ENCODE measurements at places on chromosomes 3 and 15.

DNA sequence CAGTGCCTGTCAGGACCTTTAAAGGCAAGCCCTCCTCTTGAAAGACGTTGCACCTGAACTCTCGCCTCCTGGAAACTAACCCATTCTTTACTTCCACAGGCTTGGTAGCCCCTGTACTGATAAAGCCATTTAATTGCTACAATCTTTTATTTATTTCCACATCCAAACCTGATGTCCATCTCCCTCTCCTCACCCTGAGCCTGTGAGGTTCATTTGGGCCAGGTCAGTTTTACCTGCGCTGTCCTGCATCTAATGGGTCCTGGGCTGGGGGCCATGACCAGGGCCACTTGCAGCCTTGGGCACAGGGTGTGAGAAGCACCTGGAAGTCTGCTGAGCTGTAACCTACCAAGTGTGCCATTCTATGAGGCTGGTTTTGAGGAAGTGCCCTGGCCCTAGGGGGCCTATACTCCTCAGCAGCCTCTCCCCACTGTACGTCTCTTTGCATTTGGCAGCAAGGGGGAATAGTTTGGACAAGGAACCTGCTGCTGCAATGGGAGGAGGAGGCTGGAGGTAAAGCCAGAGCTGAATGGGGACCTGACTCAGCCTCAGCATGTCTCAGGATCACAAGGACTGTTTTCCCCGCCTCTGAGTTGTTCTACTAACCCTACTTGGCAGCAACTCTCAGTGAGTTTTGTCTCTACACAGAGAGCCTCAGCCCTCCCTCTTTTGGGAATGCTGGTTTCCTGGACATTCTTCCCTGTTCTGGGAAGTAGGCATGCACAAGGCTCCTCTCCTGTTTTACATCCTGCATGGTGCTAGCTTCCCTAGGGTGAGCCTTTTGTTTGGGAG, 53.8 kb downstream of the WDR76 start:
- DNase-seq = no peak

- DNase-seq = no peak
Measured at GRCh38 chr3:15703346-15703745, 94.4 kb downstream of the ANKRD28 start.

- DNase-seq = no peak
Measured at GRCh38 chr3:72465853-72466252, 382.4 kb downstream of the SHQ1 start.

- DNase-seq = no peak
Measured at GRCh38 chr3:87088430-87088992, 97.6 kb upstream of the VGLL3 start.

DNA sequence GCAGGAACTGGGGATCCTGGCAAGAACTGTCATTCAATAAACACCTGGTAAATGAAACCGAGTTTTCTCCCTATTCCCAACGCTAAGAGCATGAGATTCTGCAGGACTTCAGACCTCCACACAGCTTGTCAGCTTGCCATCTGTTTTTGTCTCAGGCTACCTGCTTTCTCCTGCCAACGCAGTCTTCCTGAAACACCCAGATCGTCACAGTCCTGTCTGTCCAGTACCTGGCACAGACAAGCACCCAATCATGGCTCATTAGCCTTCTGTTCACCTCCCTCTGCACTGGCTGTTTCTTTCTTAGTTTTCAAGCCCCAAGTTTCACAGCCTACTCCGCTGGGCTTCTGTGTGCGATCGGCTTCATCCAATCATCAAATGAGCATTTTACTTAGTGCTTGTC, 5.0 kb downstream of the SLC12A8 start:
- DNase-seq = no peak

DNA sequence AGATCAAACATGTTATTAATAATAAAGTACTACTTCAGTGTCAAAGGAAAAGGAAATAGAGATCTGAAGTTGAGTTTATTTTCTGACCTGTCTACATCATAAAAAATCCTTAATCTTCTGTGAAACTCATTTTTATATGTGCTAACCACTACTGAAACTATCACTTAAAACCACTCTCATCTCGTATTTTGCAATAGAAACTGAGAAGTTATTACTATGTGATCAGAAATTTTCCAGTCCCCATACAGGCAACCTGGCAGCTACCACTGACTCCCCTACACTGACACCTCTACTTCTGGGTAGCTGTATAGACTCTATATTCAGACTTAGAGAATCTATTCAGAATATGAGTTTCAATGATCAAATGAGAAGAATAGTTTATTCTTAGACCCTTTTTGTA, 8.3 kb downstream of the HDGFL3 start:
- DNase-seq = peak; percentile 34

- no peak for DNase-seq
Measured at GRCh38 chr3:37668431-37668817, 193.3 kb upstream of the CTDSPL start.

GRCh38 chr3:175310046-175310445, 450.9 kb downstream of the NAALADL2 start:
- no peak for DNase-seq

GRCh38 chr3:195034101-195034500, 236.9 kb downstream of the XXYLT1 start:
- no peak for DNase-seq

- DNase-seq = peak; percentile 63
Measured at GRCh38 chr3:197083486-197083885, 53.9 kb upstream of the MELTF start.

GRCh38 chr3:52859686-52860423, 25.0 kb upstream of the MUSTN1 start:
- no peak for DNase-seq

GRCh38 chr3:42214064-42214463, 51.9 kb downstream of the CCK start:
- DNase-seq = peak; percentile 15

DNA sequence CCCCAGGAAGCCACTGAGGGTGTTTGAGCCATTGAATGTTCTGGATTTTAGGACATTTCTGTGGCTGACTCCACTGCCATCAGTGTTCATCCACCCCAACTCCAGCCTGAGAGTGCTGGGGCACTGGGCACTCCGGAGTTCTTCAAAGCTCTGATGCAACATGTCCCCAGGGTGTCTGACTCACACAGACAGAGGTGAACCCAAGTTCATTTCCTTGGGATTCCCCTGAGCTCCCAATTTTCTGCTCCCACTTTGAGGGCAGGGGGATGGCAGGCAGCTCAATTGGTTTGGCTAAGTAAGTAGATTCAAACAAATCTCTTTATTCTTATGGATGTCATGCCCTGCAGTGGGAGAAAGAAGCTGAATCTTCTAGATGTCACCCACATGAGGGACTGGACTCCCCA, 2.2 kb downstream of the STRA6 start:
- peak; percentile 7 for DNase-seq

- DNase-seq = no peak
Measured at GRCh38 chr15:89880727-89881126, 13.1 kb downstream of the AP3S2 start.

GRCh38 chr3:157572559-157573270, 69.5 kb upstream of the VEPH1 start:
- peak; percentile 36 for DNase-seq

- no peak for DNase-seq
Measured at GRCh38 chr3:63910001-63910400, 2.2 kb downstream of the SCAANT1 start.

DNA sequence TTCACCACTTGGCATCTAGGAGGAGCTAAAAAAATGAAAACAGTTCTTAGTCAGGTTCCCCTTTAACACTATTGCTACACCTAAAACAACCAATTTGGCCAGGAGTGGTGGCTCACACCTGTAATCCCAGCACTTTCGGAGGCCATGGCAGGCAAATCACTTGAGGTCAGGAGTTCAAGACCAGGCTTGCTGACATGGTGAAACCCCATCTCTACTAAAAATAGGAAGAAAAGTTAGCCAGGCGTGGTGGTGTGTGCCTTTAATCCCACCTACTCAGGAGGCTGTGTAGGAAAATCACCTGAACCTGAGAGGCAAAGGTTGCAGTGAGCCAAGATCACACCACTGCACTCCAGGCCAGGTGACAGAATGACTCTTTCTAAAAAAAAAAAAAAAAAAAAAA, 124.1 kb downstream of the DGKG start:
- DNase-seq = no peak

GRCh38 chr3:18215639-18216038, 209.5 kb downstream of the SATB1 start:
- no peak for DNase-seq

DNA sequence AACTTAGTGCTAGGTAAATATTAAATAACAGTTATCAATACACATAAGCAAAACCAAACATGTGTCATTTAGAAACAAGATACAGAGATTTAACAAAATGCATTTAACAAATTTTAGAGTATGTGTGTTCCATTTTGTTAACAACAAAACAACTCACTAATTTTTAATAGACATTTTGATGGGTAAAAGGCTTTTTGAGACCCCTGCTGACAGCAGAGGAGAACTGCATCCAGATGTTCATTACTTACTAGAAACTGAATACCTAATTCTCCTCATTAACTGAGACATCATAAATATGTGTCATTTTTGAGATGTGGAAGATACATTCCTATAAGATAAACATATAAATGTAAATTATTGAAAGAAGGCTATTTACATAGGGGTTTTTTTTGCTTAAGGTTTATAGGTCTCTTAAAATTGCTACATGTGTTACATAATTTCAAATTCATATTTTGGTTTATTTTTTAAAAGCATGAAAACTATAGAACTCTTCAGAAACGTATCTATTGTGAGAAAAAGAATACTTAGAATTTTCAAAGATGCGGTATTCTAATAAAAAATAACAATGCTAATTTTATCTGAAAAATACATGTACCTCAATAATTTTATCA, 1009.8 kb downstream of the TUSC7 start:
- no peak for DNase-seq

GRCh38 chr3:36926292-36926897, 18.5 kb downstream of the TRANK1 start:
- no peak for DNase-seq

GRCh38 chr3:110236976-110237610, 834.5 kb upstream of the NECTIN3 start:
- DNase-seq = no peak

DNA sequence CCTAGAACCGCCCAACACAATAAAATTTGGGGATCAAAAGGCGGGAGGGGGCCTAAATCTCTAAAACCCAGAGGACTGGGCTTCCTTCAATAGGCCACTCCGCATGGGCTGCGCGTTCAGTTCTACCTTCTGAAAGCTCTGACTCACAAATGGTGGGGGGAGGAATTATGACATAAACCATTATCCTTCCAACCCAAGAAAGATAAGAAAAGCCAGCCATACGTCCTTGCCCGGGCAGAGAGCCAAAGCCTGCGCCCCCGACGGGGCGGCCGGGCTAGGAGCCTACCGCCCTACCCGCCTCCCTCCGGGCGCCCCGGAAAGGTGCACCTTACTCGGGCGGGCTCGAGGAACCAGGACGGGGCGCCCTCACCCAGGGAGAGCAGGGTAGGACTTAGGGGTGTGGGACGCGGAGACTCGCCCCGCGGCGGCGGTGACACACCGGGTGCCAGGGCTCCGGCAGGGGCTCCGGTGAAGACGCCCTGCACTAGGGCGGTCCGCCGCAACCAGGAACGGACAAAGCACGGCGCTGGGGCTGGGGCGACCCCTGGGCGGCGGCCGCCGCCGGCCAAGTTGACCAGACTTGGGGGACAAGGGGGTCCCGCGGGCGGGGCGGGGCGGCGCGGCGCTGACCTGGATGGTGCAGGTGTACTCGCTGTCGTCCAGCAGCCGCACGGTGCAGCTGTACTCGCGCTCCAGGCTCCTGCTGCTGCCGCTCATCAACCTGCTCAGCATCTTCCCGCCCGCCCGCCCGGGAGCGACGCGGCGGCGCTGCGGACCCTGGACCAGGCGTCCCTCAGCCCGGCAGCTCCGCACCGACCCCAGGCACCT, 534 bp downstream of the FRMD5 start:
- DNase-seq = peak; percentile 55

Data from activated naive CD4-positive, alpha-beta T cell treated with anti-CD3 and anti-CD28 coated beads for 36 hours (primary cell).